ENCODE measurements at places on chromosomes 11 and 22.
A peak's percentile ranks its signal among the peaks of the same experiment; 100 is the strongest.

DNA sequence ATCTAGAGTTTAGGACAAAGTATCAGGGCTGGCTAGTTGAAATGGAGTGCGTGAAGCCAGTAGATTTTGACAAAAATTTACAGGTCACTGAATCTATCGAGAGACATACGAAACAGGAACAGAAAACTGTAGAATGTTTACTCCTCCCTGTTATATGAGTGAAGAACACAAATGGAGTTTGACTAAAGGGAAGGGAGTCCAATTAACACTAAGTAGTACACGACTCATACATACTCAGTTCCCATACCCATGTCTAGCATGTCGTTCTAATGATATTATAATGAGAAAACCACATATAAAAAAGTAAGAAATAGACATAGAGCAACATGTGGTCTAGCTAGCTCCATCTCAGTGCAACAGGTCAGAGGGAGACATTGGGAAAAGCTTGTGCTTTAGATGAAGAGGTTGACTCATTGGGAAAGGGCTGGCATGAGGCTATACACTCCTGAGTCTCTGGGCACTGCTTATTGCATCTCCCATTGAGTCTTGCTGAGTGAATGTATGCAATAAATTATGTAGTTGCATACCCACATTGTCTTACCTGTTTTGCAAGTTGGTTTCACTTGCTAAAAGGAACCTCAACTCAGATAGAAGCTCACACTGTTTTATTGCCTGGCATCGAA is 43.5 kb downstream of the CD44 start:
- no peak for DNase-seq

GRCh38 chr22:45540122-45540521 is 37.4 kb downstream of the FBLN1 start:
- no peak for DNase-seq

GRCh38 chr11:87304412-87304811 is 266.7 kb downstream of the TMEM135 start:
- no peak for DNase-seq

- peak; percentile 50 for DNase-seq
Observed at GRCh38 chr22:36027935-36028645, 534 bp downstream of the RBFOX2 start.

GRCh38 chr22:42160830-42161696 is 30.5 kb upstream of the CYP2D6 start:
- no peak for DNase-seq

- DNase-seq, result no peak
Observed at GRCh38 chr11:84855508-84856245, 771.5 kb downstream of the DLG2 start.

DNA sequence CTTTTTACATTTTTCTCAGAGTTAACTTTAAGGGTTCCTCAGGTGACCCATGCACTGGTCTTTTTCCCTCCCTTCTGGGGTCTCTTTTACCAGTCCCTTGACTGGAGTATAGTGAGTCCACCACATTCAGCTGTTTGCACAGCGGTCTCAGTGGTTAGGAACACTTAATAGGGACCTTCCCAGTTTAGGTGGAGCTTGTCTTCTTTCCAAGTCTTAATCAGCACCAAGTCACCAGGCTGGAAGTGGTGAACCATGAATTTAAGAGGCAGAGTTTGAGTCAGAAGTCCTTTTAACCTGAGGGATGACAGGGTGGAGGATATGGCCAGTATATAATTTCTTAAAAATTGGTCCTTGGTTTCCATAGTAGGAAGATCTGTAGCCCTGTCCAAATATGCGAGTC is 349.7 kb upstream of the MPPED2 start:
- DNase-seq, result no peak

GRCh38 chr11:70252844-70253243 is 17.6 kb upstream of the PPFIA1 start:
- no peak for DNase-seq

DNA sequence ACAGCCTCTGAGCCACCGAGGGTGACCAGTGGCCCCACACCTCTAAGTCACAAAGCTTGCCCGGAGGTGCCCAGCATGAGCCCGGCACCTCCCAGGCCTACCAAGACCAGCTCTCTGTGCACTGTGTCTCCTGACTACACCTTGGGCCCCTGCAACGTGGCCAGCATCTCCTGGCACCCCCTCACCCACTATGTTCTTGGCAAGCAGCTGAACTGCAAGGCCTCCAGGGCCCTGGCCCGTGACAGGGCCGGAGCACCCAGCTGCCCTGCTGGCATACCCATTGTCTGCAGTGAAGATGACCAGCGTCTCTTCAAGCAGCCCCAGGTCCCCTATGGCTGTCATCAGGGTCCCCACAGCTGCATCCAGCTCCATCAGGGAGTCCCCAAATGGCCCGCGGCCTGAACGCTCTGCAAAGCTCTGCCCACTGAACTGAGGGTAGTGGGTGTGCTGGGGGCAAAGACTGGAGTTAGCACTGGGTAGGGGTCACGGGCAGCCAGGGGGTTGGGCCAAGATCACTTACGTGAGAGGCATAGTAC is 1.6 kb downstream of the ARSA start:
- no peak for DNase-seq

- no peak for DNase-seq
Observed at GRCh38 chr11:35316161-35316560, 103.2 kb downstream of the SLC1A2 start.

DNA sequence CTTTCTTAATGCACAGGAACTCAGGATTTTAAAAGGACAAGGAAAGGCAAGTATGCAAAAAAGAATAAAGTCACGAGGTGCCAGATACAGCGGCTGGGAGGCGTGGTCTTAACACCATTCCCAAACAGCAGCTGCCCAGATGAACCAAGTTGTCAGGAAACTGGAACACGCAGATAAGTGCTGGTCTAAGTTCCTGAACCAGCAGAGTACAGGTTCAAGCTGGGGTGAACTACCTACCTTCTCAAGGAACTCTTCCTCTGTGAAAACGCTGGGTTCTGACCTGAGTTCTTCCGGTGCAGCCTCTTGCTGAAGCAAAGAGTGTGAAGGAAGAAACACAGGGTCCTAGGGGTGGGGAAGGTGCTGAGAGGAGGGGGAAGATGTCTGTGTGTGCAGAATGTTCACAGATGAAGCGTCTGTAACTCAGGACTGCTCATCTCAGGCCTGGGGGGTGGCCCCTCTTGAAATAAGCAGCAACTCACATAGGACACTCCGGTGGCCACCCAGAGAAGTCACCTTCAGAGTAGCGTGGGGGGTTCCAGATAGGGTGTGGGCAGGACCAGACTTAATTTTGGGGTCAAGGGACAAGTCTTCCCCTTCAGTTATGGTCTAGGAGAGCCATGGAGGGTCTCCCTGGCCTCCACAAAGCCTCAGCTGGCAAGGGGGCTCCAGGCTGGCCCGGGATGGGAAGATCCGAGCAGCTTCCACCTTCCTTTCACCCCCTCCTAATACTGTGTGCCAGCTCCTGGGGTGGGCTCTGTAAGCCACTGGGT is 3.2 kb downstream of the TPST2 start:
- no peak for DNase-seq

DNA sequence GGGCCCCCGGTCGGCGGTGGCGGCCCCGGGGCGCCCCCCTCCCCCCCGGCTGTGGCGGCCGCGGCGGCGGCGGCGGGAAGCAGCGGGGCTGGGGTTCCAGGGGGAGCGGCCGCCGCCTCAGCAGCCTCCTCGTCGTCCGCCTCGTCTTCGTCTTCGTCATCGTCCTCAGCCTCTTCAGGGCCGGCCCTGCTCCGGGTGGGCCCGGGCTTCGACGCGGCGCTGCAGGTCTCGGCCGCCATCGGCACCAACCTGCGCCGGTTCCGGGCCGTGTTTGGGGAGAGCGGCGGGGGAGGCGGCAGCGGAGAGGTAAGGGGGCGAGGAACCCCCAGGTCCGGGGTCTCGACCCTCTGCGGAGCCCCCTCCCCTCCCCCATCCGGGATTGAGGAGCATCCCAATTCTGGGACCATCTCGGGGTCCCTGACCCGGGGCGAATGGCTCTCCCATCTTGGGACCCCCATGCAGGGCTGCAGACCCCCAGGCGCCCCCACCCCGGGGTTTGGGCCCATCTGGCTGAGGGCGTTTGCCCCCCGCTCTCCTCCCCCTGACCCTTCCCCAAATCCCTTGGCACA is 431 bp downstream of the KMT2A start:
- no peak for DNase-seq

GRCh38 chr11:9760193-9760575 is 96.3 kb downstream of the SWAP70 start:
- DNase-seq, result peak; percentile 58

- DNase-seq, result peak; percentile 64
Observed at GRCh38 chr22:41966607-41967240, 2.5 kb upstream of the SEPTIN3 start.

- no peak for DNase-seq
Observed at GRCh38 chr11:91913407-91913806, 311.2 kb upstream of the FAT3 start.

GRCh38 chr11:115297330-115297729 is 206.9 kb downstream of the CADM1 start:
- no peak for DNase-seq

DNA sequence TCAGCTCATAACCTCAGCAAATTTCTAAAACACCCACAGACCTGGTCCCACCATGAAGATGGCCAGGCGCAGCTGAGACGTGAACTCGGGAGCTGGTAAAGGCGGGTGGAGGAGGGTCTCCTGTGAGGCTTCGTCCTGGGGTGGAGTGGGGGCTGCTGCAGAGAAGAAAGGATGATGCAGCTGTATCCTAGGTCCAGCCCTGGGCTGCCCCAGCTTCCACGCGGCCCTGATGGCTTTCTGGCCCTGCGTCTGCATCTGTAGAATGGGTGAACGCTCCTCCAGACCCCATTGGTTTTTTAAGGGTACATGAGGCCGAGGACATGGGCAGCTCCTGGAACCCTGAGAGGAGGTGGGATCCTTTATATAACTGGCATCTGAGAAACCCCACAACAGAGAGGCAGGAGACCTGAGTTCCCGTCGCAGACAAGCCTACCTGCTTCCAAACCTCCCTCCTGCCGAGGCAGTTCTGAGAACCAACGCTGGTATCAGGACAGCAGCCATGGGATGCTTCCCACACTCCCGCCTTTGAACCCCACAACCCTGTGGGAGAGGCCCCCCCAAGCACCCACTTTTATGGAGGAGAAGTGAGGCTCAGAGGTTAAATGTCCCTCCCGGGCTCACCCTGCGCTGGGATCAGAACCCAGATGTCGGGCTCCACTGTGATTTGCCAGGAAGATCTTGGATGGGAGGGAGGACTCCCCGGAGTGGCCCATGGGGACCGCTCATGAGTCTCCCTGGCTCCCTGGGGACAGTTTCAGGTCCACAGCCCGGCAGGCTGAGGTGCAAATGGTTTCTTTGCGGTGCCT is 55.2 kb upstream of the FGF3 start:
- no peak for DNase-seq

GRCh38 chr11:111456086-111456858 is 55.9 kb downstream of the BTG4 start:
- no peak for DNase-seq

DNA sequence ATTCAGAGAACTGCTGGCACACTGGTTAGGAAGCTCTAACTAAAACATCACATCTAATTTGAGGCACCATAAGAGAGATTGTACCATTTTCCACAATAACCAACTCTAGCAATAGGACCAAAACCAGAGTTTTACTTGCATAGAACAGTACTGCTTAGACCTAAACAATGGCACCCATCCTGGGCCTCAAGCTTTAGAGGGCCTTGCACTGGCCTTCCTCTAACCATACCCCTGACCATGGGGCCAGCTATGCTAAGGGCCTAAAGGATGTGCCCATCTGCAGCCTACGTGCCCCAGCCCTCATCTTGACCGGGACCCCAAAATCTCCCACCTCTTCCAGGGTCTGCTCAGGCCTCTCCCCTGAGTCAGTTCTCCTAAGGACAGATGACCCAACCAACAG is 74.4 kb upstream of the ARHGAP32 start:
- no peak for DNase-seq

DNA sequence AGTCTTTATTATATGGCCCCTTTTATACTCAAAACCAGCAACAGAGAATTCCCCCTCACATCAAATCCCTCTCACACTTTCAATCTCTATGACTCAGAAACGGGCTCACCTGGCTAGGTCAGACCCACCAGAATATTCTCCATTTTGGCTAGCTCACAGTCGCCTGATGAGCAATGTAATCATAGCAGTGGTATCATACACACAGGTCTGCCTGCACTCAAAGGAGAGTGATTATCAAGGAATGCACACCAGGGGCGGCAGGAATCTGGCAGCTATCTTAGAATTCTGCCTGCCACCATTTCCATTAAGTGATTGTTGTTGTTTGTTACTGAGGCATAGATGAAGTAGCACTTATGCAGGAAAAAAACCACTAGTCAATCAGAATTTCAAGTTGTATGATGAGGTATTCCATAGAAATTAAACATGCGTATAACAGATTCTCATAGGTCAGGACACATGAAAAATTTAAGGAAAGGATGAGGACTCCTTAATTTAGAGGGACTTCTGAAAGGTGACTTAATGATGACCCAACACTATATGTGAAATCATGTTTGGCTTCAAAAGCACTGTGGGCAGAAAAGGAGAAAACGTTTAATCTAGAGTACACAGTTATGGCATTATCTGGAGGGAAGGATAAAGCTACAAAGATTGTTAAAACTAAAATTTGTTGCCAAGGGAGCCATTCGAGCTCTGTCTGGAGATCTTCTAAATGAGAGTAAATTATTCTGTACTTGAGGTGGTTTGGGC is 185.8 kb upstream of the DDI1 start:
- DNase-seq, result no peak

- DNase-seq, result no peak
Observed at GRCh38 chr22:47059701-47060161, 297.3 kb downstream of the TBC1D22A start.

GRCh38 chr11:2998073-2998850 is 6.1 kb upstream of the NAP1L4 start:
- no peak for DNase-seq

- DNase-seq, result no peak
Observed at GRCh38 chr11:59771605-59772004, 16.4 kb downstream of the STX3 start.

GRCh38 chr11:133531971-133532651 is at the start of gene OPCML:
Gene OPCML, minus strand, starts transcription at chr11:133532501.
- DNase-seq, result peak; percentile 28

GRCh38 chr22:39932166-39932565 is 28.0 kb upstream of the TMA7B start:
- no peak for DNase-seq

DNA sequence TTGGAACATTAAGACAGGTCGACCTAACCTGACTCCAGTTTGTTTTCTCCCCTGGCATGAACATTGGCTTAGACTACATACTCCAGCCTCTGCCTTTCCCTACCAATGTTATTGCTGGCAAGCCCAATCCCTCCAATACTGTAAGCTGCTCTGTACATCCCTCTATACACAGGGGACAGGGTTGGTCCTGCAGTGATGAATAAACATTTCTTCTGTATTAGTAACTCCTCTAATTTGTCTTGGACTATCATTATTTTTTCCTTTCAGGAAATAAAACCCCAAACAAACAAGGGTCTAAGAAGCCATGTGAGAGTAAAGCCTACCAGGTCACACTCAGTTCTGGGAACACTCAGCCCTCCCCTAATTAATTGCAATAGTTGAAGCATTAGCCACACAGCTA is 35.1 kb upstream of the FJX1 start:
- no peak for DNase-seq

- DNase-seq, result peak; percentile 41
Observed at GRCh38 chr11:10856689-10857458, 979 bp downstream of the ZBED5 start.

- DNase-seq, result no peak
Observed at GRCh38 chr11:79956061-79956460, 515.2 kb upstream of the TENM4 start.
